ENCODE measurements at places on chromosomes 3 and 15.

- no peak for DNase-seq
Observed at GRCh38 chr3:169678122-169678521, 14.6 kb upstream of the MECOM start.

GRCh38 chr15:76140074-76140464 is 80.3 kb downstream of the TMEM266 start:
- DNase-seq: no peak

- no peak for DNase-seq
Observed at GRCh38 chr3:30418443-30418842, 188.0 kb upstream of the TGFBR2 start.

DNA sequence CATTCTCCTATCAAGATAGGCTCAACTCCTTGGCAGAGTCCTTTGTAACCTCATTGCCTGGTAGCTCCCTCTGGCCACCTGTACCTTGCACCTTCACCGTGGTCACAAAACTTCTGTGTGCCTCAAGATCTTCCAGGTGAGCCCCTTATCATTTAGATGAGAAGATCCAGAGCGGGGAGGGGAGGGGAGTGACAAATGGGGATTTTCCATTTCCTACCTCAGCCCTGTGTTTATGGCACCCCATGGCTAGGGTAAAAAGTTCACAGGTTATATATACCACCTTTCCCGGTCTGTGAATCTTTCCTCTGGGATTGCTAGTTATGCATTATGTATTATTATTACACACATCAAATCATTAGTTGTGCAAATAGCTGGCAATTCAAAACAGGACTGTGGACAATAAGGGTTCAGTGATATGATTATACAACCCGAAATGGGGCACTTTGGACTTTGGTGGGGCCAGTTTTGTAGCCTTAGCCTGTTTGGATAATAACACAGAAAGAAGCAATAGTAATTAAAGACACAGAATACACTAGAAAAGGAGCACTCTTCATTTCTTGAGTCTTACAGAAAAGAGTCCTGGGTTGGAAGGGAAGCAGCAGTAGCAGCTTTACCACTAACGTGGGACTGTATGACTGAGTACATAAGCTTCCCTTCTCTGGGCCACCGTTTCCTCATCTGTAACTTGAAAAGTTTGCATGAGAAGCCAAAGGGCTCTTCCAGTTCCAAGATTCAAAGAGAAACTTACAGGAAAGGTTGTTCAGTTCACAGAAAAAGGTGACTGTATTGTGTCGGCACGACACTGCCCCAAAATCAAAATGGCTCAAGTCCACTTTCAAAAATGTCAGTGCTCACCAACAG is 7.1 kb downstream of the TLE3 start:
- DNase-seq: peak; percentile 63

DNA sequence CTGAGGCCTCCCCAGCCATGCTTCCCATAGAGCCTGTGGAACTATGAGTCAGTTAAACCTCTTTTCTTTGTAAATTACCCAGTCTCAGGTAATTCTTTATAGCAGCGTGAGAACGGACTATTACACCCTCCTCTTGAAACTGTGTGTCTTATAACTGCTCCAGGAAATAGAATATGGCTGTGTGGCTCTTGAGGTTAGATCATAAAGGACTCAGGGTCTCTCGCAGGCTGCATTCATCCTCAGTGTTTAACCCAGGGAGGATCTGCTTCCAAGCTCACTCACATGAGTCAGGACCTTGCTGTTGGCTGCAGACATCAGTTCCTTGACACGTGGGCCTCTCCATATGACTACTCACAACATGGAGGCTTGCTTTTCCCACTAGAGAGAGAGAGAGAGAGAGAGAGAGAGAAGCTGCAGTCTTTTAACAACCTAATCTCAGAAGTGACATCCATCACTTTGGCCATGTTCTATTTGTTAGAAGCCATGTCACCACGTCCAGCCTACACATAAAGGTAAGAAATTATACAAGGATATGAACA is 114.3 kb upstream of the UBE2E1 start:
- no peak for DNase-seq

DNA sequence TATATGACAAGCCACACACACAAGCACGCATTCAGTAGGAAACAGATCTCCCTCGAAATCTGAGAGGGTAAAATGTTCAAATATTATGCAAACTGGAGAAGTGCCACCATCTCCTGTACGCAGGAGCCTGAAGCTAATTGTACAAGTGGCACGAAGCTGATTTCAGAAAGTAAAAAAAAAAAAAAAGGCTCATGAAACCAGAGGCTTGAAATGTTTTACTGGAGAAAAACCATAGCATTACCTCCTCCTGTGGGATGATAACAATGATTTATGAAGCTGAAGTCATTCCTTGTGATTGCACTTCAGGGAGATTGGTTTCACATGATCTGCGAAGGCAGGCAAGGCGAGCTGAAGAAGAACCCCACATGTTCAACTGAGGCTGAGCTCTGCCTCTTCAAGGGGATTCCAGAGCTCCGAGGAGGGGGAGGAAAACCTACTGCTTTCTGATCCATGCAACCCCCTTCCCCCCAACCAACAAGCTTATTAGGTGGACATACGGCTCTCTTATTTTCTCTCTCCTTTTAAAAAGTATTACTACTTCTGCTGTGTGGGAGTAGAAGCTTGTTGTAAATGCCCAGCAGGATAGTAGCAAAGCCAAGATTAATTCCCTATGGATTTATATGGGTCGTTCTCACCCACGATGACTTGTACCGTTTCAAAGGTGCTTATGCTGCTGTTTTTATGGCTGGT is 101.1 kb downstream of the GREM1 start:
- peak; percentile 32 for DNase-seq
